Activated CD8-positive, alpha-beta T cell treated with anti-CD3 and anti-CD28 coated beads, Interleukin-2, amount 10 ng/mL, durations not matched to agents 7 days and 5 days (primary cell): ENCODE measurements at places on chromosomes 6 and 20.

GRCh38 chr6:32922083-32922482, 18.7 kb downstream of the HLA-DMB start:
- DNase-seq: no peak

GRCh38 chr20:3993109-3993508, 22.2 kb downstream of the RNF24 start:
- no peak for DNase-seq

DNA sequence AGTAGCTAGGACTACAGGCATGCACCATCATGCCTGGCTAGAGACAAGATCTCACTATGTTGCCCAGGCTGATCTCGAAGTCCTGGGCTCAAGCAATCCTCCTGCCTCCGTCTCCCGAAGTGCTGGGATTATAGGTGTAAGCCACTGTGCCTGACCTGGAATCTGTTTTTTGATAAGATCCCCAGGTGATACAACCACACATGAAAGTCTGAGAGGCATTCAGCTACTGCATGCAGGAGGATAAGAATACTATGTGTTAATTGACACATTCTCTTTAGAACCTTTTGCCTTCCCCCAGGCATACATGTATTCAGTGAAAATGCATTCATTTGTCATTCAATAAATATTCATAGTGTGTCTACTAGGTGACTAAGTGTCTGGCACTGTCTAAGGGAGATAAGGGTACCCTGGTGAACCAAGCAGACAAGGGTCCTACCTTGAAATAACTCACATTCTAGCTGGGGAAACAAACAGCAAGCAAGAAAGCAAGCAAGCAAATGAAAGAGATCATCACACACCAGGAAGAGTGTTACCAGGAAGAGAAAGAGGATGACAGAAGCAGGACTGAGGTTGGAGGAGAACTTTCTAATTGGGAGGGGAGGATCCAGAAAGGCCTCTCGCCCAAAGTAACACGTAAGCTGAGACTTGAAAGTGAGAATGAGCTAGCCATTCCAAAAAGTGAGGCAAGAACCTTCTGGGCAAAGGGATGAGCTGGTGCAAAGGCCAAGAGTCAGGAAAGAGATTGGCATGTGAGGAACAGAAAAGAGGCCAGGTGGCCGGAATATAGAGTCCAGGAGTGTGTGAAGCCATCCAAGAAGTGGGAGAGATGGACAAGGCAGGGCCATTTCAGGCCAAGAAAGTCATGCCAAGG, 6.5 kb downstream of the GFOD1 start:
- DNase-seq: peak; percentile 20

DNA sequence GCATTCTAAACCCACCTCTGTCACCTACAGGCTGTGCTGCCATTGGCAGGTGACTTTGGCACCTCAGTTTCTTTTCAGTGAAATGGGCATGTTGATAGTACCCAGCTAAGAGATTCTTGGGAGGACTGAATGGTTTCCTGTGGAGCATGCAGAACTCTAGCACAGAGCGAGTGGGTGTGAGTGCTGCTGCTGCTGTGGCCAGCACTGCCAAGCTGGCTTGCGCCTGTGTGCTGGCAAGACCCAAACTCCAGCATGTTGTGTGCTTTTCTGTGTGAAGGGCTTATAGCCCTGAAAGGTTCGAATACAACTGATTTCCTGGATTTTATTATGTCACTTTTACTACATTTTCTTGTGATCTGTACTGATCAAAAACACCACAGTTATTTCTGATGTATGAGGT, 78.1 kb upstream of the KIF25 start:
- no peak for DNase-seq

DNA sequence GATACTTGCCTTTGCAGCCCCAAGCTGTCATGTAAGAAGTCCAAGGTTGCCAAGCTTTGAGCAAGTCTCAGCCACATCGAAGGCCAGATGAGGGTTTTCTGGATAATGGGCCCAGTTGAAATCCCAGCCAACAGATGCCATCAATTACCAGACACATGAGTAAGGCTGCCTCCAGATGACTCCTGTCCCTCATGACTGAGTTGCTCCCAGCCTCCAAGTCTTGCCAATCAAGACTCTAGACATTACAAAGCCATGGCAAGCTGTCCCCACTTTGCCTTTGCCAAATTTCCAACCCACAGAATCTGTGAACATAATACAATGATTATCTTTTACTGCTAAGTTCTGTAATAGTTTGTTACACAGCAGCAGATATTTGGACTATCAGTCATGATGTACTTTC, 76.8 kb upstream of the ARMC2 start:
- peak; percentile 13 for DNase-seq

- peak; percentile 63 for DNase-seq
These were observed 53.6 kb downstream of the CDH26 start for GRCh38 chr20:60011512-60012507.

DNA sequence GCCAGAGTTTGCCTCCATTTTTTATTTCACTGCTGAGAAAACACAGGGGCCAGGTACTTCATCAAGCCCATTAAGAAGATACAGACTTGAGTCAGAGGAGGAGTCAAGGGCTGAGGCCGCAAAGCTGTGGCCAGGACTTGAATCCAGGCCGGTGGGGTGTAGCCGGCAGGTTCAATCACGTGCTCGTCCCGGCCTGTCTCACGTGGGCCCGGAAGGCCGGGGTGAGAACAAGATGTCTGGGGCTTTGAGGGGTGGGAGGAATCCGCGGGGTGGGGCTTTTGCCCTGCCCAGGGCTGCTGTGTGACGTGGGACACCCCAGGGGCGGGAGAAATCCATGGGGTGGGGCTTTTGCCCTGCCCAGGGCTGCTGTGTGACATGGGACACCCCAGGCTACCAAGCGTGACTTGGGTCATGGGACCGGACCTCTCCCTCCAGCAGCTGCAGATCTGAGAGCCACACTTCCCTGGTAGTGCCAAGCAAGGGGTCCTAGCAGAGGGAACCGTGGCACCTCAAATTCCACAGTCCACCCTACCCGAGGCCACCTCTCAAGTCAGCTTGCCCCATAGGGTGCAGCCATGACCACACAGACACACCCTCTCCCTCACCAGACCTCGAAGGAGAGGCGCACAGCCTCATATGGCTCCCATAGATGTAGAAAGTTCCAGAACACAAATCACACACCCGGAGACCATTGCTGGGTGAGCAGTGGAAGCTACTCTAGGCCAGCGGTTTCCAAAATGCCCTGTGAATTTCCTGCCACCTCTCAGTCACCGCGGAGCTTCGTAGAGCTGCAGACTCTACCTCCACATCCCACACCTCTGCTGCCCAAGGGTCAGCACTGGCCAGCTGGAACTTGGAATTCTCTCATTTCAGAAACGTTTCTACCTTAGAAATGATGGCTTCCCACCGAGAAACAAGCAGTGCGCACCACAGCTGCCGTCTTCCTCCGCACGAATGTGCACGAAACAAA, 156.1 kb downstream of the DLL1 start:
- no peak for DNase-seq

DNA sequence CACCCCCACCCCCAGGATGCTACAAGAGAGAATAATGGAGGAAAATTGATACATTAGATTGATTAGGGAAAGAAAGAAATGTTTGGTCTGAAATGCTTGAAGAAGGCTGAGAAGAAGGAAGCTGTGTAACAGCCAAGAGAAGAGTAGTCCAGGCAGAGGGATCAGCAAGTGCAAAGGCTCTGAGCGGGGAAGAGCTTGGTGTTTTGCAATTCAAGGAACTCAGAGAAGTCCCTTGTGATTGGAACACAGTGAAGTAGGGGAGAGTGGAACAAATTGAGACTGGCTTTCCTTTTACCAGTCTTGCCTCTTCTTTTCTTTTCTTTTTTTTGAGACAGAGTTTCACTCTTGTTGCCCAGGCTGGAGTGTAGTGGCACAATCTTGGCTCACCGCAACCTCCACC, 76.6 kb upstream of the CHD6 start:
- DNase-seq: no peak

DNA sequence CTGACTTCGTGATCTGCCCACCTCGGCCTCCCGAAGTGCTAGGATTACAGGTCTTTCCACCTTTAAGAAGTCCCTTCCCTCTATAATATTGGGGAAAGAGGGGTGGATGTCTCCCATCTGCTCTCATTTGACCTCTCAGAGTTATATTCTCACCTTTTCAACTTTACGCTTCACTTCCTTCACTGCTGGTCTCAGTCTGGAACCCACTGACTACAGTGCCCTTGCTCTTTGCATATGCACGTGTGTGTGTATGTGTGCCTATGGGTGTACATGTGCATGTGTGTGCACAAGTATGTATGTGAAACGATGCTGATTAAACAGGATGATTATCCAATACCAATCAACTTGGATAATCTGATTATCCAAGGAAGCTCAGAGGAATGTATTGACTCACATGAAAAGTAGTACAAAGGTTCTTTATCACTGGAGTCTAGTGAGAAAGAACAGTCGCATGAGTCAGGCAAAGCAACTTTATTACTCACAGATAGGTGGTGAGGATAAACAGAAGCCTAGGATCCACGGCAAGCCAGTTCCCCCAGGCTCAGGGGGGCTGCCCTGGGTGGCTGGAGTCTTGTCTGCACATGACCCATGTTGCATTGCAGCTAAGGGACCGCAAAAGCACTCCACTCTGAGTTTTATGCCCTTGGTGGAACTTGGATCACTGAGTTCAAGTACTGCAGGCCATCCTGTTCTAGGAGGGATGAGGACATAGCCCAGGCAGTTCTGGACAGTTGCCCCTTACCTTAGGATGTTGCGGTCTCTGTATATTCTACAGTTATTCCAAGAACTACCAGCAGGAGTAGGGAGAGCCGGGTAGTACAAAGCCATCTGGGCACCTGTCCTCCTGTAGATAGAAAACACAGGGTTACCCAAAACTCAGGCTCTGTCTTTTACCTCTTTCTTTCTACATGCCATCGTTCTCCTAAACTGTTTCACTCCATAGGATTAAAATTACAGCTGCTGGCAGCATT, 50.9 kb downstream of the SNRNP48 start:
- DNase-seq: no peak

GRCh38 chr6:117142995-117143394, 122.4 kb upstream of the VGLL2 start:
- no peak for DNase-seq

- no peak for DNase-seq
These were observed 5.2 kb downstream of the XRN2 start for GRCh38 chr20:21308340-21308739.

DNA sequence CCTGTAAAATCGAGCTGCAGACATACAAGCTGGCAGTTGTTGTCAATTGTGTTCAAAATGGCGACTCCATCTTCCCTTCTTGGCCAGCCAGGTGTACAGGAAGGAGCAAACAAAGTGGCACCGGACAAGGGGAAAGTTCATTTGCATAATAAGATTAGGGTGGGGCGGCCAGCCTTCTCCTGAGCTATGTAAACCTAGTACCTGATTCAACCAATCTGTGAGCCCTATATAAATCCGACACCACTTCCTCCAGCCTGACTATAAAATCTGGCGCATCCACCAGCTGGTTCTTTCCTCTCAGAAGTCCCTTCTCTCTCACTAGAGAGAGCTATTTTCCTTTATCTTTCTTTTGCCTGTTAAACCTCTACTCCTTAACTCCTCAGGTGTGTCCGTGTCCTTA, 8.1 kb upstream of the HBS1L start:
- DNase-seq: no peak

- DNase-seq: peak; percentile 41
These were observed 8.9 kb upstream of the AHI1 start for GRCh38 chr6:135506270-135506997.

- no peak for DNase-seq
These were observed 77.6 kb downstream of the TPBG start for GRCh38 chr6:82441047-82441855.

GRCh38 chr6:143961066-143961465, 47.0 kb downstream of the PLAGL1 start:
- DNase-seq: no peak

DNA sequence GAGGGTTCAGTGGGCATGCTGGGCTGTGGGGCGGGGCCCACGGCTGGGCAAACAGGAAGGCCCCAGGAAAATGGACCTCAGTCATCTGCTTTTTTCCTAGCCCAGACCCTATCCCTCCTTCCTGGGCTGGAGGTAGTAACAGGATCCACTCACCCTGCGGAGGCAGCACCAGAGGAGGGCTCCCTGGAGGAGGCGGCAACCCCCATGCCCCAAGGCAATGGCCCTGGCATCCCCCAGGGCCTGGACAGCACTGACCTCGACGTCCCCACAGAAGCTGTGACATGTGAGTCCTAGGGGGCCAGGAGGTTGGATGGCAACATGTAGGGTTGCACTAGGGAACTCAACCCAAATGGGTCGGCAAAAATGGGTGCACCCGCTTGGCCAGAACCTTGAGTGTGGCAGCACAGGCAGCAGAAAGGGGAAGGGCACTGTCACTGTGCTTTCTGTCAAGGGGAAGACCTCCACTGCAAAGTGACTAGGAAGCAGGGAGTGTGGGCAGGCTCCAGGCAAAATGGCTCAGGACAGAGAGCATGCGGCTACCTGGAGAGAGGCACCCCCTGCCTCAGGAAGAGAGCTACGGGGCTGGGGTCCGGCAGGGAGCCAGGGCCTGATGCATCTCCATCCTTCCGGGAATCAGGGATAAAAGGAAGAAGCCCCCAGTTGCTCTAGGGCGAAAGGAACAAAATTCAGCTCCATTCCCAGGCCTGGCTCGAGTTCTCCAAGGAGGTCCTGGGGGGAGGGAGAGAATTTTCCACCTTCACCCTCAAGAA, 7.9 kb downstream of the MDFI start:
- DNase-seq: no peak

DNA sequence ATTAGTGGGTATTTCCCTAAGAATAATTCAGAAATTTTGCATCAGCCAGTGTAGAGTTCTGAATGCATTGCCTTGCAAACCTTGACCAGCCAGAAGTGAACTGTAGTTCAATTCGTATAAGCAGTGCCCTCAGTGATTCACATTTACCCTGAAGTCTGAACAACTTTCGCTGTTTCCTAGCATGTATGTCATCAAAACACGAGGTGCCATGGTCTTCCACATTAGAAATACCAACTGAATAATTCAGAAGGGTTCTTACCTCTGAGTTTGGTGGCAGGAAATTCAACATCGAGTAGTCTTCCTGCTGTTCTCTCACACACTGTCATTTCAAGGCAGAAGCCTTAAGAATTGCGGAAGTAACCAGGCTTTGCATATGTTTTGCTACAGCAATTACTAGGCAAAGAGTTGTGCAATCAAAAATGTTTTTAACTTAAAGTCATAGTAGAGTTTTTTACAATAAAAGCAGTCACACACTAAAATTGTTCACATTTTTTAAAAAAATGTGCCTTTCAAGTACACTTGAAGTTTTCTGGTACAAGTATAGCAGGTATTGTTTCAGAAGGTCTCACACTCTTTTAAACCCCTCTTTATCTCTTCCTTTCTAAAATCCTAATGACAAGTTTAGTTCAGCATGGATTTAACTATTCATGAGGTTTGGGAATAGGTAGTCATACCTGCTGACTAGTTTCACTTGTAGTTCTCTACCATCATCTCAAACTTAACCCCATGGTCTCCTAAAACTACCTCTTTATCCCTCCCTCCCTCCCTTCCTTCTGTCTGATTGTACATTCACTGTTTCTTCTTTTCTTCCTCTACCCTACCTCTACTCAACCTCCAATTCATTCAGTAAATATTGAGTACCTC, 118.3 kb downstream of the STXBP5 start:
- DNase-seq: peak; percentile 42

GRCh38 chr6:117270843-117271507, 5.6 kb downstream of the VGLL2 start:
- DNase-seq: no peak

DNA sequence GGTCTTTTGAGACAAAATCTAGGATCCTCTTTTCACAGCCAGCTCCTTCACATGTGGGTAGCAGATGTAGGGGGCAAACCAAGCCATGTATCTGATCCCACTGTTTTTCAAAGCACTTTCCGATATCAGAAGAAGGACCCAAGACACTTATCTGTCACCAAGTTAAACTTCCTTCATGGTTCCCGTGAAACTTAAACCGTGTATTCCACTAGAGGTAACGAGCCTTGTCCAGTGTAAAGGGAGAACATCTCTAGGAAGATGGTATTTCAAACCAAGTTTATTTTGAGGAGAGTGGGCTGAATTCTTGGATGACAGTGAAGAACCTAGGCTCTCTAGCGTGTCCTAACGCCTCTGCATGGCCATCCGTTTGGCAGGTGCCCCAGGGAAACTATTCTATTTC, 76.3 kb downstream of the BCAS1 start:
- no peak for DNase-seq
